Activated naive CD8-positive, alpha-beta T cell treated with anti-CD3 and anti-CD28 coated beads for 36 hours (primary cell): ENCODE measurements at places on chromosomes 5 and 9.
A peak's percentile ranks its signal among the peaks of the same experiment; 100 is the strongest.

- no peak for DNase-seq
These were observed 145.5 kb downstream of the PAX5 start for GRCh38 chr9:36888551-36888950.

GRCh38 chr5:131104169-131104808 is 60.8 kb downstream of the HINT1 start:
- no peak for DNase-seq

GRCh38 chr9:127626752-127627493 is 14.8 kb downstream of the STXBP1 start:
- no peak for DNase-seq

DNA sequence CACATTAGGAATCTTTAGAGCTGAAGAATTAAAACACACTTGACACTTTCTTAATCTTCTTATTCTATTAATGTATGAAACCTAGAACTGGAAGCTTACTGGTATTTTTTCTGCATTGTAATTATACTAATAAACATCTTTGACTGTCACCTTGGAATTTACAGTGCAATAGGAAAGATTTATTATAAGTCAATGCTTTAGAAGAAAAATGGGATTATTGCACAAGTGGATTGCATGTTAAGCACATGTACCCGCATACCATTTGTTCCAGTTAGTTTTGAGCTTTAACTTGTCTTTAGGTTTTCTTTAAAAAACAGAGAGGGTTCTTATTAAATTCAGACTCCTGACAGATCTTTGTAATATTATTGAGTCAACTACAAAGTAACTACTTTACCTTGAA is 278.5 kb downstream of the CCDC171 start:
- DNase-seq, result no peak

DNA sequence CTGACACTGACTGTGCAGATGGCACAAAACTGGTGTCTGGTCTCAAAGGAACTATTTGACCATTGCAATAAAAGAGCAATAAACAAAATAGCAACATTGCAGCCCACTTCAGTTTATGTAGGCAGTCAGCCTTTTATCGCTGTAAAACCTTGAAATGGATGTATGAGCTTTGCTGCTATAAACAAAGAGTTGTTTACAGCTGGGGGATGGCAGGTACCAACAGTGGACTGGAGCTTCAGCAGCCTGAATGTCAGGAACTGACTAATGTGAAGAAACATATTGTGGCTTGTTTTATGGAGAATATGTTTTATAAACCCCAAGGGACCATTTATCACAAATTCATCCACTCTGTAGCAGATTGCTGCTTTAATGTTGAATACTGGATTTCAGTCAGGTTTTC is 78.0 kb downstream of the PTPRD start:
- no peak for DNase-seq

- no peak for DNase-seq
These were observed 31.8 kb downstream of the SPATA31C2 start for GRCh38 chr9:88106492-88106891.

GRCh38 chr5:158637039-158637438 is 462.7 kb downstream of the EBF1 start:
- DNase-seq, result no peak

- peak; percentile 22 for DNase-seq
These were observed 108.9 kb upstream of the CHD1 start for GRCh38 chr5:99037668-99038067.

DNA sequence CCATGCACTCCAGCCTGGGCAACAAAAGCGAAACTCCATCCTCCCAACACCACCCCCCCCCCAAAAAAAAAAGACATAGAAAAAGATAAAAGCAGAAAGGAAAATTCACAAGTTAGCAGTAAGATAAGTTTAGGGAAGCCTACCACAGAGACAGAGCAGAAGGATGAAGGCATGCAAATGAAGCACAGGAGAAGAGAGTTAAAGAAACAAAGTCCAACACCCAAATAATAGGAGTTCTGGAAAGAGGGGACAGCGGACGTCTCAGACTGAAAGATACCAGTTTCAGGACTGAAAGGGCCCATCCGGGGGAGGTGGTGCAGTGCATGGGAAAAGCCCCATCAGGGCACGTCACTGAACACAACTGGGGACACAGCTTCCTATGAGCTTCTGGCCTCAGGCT is 54.3 kb downstream of the OTULIN start:
- DNase-seq, result no peak

DNA sequence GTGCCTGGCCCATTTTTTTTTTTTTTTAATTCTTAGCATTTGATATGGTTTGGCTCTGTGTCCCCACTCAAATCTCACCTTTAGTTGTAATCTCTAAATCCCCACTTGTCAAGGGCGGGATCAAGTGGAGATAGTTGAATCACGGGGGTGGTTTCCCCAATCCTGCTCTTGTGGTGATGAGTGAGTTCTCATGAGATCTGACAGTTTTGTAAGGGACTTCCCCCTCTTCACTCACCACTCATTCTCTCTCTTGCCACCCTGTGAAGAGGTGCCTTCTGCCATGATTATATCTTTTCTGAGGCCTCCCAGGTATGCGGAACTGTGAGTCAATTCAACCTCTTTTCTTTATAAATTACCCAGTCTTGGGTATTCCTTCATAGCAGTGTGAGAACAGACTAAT is 27.2 kb downstream of the NDUFAF2 start:
- peak; percentile 36 for DNase-seq

DNA sequence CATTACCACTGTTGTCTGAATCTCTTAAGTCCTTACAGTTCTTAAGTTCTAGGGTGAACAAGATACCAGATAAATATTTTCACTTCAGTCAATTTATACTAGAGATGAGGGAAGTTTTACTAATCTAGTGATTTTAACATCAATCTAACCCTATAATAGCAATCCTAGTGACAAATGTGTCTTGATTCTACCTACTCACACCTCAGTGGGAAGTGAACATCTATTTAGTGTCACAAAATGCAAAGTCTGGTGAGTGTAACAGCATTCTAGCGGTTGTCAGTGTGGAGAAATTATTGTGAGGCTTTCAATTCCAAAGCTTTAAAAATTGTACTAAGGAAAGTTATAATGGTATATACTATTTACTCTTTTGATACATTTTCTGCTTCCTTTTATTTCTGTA is 225.8 kb upstream of the CYLC2 start:
- no peak for DNase-seq

GRCh38 chr5:89443508-89443907 is 560.5 kb upstream of the MEF2C start:
- DNase-seq, result no peak

- no peak for DNase-seq
These were observed 5.5 kb downstream of the CSNK1G3 start for GRCh38 chr5:123517476-123517875.

- DNase-seq, result no peak
These were observed 12.1 kb downstream of the TGFBI start for GRCh38 chr5:136040746-136041415.

- no peak for DNase-seq
These were observed 50.7 kb upstream of the TNFSF8 start for GRCh38 chr9:114981063-114981462.

DNA sequence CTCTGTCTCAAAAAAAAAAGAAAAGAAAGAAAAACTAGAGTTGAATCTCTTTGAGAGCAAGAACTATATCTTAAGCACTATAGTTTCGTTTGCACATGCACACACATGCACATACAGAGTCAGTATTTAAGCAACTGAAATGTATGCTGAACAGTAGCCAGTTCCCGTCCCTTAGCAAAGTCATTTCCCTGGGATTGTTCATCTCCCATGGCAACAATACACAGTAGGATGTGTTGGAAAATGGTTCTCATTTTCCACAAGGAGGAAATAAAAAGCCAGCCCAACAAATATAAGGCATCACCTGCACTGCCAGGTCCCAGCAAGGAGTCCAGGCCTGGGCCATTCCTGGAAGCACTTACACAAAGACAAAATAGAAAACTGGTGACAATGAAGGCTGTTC is 4.2 kb upstream of the ZNF346 start:
- no peak for DNase-seq

- no peak for DNase-seq
These were observed 545.6 kb upstream of the WWC1 start for GRCh38 chr5:167745868-167746267.

DNA sequence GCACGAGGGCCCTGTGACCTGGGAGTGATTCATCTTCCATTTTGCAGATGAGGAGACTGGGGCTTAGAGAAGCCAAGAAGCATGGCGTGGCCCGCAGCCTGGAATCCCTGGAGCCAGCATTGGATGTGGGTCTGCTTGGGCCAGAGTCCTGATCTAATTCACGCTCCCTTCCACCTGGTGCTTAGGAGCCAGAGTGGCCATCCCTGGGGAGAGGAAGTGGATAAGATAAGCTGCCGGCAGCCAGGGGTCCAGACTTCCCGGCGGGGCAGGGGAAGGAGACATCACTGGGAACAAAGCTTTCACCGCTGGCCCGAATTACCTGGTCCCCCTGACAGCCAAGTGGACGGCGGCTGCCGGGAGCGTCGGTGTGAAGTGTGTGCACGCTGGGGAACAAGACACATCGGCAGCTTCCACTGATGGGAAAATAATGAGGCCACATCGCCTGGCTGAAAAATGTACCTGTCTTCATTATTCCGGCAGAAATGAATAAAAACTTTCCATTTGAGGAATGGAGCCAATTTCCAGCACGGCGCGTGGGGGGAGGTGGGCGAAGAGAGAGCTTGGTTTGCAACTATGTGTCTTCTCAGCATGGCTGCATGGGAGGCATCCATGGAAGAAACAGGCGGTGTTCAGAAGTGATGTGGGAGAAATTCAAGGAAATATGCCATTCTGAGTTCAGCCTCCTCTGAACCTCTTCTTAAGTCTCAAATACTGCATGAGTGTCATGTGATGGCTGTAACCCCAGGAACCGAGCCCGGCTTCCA is 78.5 kb downstream of the OLFM1 start:
- DNase-seq, result no peak

DNA sequence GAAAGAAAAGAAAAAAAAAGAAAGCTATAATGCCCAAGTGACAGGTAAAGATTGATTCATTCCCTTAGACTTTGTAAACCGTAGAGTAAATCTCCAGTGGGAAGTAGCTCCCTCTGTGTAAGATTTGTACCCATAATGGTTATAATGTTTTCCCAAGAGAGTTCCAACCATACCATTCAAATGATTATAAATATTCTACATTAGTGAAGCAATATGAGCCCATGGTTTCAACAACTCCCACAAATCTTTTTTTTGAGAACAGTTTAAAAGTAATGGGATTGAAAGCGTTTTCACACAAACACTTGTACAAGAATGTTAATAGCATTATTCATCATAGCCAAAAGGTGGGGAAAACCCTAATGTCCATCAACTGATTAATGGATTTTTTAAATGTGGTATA is 58.0 kb downstream of the GRAMD2B start:
- no peak for DNase-seq

GRCh38 chr9:119004618-119004990 is 364.6 kb downstream of the BRINP1 start:
- DNase-seq, result no peak

DNA sequence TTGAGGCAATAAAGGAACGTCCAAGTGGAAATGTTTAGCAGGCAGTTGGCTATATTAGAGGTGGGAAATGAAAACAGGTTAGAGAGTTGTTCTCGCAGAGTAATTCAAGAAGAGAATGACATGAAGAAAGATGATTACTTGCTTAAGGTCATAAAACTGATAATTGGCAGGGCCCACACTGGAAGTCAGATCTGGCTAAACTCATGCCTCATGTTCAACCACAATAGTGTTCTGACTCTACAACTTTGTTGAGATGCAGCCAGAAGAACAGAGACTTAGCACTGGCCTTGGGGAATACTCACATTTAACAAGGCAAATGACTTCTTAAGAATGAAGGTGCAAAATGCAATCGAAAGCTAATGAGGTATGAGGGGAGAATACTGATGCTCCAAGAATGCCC is 27.2 kb upstream of the TNFSF8 start:
- no peak for DNase-seq
